ENCODE measurements at places on chromosomes 16 and 17.

DNA sequence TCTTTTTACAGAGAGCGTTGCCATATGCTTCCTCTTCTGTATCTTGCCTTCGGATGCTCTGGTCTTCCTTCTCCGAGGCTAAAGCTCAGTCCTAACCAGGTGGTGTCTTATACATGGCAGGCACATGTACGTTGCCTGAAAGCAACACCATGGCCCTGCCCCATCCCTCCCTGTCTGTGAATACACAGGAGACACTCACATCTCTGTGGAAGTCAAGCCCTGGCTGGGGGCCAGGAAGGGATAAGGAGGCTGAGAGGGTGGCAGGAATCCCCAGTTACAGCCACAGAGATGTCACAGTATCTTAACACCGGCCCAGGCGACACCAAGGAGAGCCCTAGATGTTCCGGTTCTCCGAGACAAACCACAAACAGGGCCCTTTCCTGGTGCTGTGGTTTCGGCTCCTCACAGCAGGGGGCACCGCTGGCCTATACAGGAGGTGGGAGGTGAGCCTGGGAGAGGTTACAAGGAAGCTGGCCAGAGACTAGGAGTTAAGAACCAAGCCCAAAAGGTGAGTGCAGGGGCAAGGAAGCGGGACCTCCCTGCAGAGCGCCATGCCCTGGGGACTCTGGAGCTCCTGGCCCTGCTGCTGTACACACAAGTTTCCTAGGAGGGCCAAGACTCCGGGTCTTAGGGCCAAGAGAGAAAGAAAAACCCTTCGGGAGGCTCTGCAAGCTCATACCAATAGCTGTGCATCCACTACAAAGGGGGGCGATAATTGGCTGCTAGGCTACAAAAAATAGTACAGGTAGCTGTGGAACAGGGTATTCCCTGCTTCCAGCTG, 41.7 kb downstream of the SRL start:
- DNase-seq: peak; percentile 81

GRCh38 chr17:45787044-45787443, 2.9 kb downstream of the CRHR1 start:
- no peak for DNase-seq

DNA sequence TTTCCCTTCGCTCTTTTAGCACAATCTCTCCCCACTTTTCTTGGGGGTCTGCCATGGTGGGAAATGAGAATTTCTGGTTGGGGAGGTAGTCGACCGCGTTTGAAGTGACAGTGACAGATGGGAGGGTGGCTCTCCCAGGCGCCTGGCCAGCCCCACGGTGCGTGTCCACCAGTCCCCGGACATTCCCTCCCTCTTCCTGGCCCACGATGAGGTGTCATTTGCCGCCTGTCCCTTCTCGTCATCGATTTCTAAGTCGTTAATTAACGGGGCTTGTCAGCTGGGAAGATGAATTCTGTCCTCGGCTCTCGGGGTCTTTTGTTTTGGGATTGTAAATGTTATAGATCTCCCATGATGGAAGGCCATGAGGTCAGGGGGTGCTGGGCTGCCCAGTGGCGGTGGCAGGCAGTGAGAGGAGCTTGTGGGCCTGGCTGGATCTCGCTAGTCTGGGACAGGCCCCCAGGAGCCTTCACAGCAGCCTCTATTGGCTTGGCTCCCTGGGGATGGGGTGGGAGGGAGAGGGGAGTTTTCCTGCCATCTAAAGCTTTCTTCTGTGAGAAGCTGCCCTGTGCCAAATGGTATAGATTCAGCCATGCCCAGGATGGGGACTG, 164.2 kb downstream of the MRM1 start:
- DNase-seq: no peak

- DNase-seq: peak; percentile 57
Measured at GRCh38 chr17:75777296-75777922, 7.2 kb upstream of the UNK start.

- no peak for DNase-seq
Measured at GRCh38 chr17:50214976-50215760, 13.7 kb upstream of the COL1A1 start.

DNA sequence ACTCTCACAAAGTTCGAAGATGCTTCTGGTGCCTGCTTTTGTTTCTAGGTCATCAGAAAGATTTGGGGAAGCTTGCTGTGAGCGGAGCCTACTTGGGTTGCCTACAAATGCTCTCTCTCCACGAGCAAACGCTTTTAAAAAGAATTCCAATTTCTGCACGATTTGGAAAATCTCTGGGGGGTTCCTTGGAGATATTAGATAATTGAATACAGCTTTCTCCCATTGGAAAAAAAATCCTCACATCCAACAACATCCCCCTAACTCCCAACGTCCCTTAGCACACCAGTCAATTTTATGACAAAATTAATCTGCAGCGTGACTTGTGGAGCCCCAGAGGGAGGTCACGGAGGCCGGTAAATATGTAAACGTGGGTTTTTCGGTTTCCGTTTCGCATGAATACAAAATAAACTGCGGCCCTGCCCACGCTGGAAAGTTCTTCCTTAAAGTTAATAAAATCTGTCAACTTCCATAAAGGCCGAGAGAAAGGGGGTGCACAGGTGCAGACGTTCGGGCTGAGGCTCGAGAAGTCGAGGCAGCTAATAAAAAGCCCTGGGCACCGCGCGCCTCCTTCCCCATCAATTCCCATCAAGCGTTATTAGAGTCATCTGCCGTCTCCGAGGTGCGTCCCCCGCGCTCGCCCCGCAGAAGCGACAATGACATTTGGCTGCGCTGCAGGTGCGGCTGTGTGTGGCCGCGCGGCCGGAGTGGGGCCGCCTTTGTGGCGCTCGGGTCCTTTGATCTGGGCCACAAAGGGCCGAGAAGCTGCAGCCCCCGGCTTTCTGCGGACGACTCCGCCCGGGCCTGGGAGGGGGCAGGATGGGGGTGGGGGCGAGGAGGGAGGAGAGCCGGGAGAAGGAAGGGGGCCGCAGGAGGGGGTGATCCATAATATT, 37.6 kb downstream of the SALL1 start:
- DNase-seq: no peak

- no peak for DNase-seq
Measured at GRCh38 chr17:16961792-16962191, 10.1 kb downstream of the TNFRSF13B start.

- peak; percentile 72 for DNase-seq
Measured at GRCh38 chr17:5785867-5786509, 201.7 kb upstream of the NLRP1 start.

DNA sequence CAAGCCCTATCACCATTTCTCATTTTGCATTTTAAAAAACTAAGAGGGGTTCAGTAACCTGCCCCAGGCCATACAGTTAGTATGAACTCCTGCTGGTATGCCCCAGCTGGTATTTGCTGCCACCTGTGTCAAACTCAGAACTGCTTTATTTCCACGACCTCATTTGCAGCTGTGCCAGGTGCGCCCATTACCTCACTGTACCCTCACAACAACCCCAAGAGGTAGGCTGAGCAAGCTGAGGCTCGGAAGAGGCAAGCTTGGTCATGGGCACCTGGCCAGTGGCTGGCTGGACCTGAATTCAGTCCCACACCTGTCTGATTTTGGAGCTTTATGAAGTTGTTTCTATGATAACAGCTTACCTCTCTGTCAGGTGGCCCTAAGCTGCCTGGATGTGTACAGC, 7.6 kb downstream of the EPN2 start:
- no peak for DNase-seq

DNA sequence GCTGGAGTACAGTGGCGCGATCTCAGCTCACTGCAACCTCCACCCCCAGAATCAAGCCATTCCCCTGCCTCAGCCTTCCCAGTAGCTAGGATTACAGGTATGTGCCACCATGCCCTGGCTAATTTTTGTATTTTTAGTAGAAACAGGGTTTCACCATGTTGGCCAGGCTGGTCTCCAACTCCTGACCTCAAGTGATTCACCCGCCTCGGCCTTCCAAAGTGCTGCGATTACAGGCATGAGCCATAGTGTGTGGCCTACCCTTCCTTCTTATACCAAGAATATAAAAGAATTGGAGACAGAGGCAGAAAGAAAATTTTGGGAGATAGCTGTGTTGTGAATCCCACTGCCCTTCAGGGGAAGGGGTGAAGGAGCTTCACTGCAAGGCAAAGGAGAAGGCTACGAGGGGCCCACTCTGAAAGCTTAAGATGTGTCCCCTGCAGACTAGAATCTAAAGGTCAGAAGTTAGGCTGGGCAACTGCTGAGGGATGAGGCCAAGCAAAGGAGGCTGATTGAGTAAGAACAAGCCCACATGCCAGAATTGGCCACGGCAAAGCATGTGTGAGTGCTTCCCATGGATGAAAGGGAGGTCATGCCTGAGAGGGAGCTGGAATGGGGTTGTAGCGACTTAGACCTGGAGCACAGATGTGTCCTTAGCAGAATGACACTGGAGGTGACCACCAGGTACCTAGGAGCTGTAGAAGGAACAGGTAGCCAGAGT, 8.4 kb upstream of the CRYBA1 start:
- peak; percentile 77 for DNase-seq

DNA sequence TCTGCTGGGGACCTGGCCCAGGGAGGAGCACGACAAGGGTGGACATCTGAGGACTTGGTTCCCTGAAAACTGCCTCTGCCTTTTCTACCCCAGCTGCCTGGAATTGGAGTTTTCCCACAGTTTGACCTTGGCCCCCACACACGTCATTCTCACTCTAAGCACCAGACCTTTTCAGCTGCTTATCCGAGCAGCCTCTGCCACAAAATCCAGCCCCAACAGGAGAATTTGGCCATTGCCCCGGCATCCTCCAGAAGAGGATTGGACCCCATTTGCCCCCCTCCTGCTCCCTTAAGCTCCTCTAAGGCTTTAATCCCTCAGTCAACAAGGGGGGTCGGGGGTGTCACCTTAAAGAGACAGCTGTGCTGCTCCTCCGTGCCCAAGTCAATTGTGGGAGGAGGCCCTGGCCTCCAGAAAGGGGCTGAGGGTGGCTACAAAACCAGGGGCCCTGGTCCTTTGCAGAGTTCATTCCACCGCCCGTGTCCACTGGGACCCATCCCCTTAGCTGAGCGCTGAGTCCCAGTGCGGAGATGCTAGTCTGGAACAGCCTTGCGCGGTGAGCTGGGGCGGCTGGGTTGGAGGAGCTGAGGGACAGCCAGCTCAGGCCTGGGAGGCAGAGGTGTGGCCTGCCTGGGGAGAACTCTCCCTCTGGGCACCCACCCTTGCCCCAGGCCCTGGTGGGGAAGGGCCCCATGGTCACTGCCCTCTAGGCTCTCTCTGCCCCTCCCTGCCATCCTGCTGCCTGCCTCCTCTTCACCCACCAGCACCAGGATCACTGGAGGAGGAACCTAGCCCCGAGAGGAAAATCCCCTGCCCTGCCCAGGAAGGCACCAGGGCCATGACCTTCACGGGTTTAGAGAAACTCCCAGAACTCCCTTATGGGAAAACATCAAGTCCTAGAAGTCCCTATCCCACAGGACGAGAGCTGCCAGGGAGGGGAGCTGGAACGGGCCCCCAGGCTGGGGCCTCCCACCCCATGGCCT, 18.8 kb downstream of the TTYH2 start:
- DNase-seq: no peak

GRCh38 chr16:48497932-48498768, 111.8 kb downstream of the N4BP1 start:
- no peak for DNase-seq

- no peak for DNase-seq
Measured at GRCh38 chr16:27917949-27918348, 145.6 kb downstream of the GSG1L start.

GRCh38 chr17:44826123-44826790, 3.8 kb downstream of the GJC1 start:
- no peak for DNase-seq

DNA sequence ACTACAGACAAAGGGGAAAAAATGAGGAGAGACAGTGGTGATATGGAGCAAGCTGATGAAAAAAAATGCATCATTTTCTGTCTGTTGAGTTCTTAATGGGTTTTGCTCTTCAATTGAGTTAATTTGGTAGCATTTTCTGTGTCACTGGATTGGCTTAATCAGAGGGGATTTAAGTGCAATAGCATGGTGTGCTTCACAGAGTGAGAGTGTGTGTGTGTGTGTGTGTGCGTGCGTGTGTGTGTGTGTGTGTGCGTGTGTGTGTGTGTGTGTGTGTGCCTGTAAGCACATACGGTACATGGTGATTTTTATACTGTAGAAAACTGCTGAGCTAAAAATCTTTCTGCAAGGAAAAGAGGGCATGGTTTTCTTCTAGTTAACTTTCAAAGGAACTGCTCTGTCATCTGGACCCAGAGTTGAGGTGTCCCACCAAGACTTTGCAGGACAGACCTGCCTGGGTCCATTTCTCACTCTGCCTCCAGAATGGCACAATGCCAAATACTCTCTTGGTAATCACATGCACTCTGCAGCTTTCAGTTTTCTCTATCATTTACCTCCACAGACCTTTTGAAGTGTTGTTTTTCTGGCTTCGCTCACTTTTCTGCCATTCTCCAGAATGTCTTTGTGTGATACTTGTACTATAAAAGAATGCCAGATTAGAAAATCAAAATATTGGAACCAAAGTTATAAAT, 952.6 kb upstream of the SOX9 start:
- no peak for DNase-seq

DNA sequence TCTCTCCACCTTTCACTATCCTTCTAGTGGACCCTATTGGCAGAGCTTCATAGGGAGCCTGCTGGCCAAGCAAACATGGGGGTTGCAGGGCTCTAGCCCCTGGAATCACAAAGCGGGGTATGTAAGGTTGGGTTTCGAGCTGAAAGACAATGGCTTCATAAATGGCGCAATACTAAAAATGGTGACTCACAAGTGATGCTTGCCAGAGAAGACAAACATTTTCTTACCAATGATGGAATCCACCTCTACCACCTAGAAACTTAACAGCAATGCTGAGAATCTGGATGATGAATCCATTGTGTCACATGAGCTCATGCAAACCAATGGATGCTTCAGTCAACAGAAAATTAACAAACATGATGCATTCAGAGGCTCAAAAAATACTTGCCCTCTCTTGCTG, 375.3 kb upstream of the PSMD7 start:
- no peak for DNase-seq

DNA sequence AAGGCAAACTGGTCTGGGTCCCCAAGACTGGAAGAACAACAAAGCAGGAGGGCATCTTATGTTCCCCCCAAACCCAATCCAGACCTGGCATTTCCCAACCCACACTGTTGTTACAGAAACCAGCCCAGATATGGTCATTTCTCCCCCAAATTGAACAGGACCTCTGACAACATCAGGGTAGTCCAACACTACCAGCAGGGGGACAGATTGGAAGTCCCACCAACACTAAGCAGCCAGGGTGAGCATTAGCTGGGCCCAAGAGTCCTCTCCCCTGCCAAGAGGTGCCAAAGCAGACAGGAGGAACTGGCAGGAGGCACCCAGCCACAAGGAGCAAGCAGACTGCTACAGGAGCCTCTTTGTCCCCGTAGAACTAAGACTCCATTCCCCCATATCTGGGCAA, 29.3 kb upstream of the CNEP1R1 start:
- no peak for DNase-seq

All from foreskin fibroblast (primary cell).